ENCODE measurements at places on chromosomes 6 and 20. TPM values are rescaled to one million over a fixed set of nuclear protein-coding genes. Genes with fewer than 3 reads are reported as not detected.

DNA sequence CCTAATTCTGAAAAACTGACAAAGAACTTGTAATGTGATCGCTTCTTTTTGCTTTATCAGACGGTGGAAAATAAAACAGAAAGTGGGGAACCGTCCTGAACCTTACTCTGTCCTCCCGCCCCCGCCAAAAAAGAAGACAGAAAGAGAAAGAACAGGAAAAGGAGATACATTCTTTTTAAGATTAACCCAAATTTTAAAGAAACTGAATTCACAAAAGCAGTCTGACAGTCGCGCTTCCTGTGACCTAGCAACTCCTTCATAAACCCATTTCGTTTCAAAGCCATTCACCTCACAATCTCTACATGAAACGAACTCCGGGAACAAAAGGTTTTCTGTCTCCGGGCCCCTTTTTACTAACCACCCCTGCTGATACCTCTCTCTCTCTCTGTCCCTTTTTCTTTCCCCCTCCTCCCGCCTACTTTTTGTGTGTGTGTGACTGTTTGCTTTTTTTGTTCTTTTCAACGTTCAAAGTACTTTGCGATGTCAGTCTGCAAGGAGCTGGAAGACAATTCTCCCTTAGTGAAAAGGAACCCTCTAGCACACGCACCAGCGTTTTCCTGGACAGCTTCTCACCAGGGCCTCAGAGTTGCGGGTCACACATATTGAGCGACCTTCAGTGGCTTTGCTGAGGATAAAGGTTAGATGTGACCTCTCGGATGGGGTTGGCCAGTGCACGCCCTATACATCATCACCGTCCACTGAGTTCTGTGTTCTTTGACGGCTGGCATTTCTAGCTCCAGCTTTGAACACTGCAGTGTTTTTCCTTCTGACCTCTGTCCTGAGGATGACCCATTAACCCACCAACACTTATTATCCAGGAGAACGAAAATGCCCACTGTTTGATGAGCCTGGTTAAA, 530 bp upstream of the NEDD9 start:
- no peak for DNase-seq

GRCh38 chr6:74103417-74103816, 407.4 kb downstream of the CD109 start:
- no peak for DNase-seq

- DNase-seq: no peak
Measured at GRCh38 chr6:42817907-42818306, 36.1 kb downstream of the BICRAL start.

GRCh38 chr6:52654007-52654406, 16.9 kb upstream of the TMEM14A start:
- no peak for DNase-seq

DNA sequence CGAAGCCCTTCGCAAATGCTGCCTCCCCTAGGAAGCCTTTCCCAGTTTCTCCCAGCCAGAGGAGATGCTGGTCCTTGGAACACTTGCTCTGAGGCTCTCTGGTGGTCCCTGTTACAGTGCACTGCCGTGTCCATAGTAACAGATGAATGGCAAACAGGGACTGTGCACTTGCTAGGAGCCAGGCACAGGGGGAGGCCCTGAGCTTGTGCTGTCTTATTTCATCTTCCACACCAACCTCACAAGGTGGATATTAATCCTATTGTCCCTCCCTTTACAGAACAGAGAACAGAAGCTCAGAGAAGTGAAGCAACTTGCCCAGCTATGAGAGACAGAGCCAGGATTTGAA, 19.0 kb downstream of the SRC start:
- no peak for DNase-seq

The KCNB1 gene
- 2.0 TPM for total RNA-seq

GRCh38 chr20:2688041-2688591, 4.5 kb upstream of the EBF4 start:
- DNase-seq: peak; percentile 51

- DNase-seq: no peak
Measured at GRCh38 chr6:105300090-105300489, 102.8 kb downstream of the PREP start.

The LRFN2 gene
- total RNA-seq: not detected

The COL21A1 gene
- 12.5 TPM for total RNA-seq

GRCh38 chr6:45607798-45608197, 230.1 kb upstream of the SUPT3H start:
- no peak for DNase-seq

The LTA gene
- not detected for total RNA-seq

DNA sequence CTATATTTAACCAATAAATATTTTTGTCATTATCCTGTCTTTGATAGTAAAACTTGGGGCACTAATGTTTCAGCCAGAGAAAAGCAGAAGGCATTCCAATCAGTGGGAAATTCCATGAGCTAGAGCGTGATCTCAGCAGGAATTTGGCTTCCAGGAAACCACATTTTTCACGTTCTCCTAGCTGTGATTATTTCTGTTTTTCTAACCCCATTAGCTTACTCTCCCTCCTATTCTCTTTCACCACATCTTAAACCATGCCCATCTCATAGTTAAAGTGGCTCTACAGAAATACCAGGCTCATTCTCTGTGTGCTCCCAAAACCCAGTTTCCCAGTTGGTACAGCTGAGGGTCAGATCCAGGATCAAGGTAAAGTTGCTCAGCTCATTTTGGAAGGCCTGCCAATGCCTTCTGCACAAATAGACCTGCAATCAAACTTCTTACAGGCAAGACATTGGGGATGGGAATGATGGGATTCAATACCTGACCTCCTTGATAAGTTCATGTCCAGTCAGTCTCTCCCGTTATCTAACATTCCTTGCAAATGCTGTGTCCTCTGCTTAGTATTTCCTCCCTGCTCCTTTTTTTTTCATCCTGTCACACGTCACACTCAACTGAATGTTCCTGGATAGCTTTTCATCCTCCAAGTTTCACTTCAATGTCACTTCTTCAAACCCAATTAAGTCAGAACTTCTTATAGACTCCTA, 33.1 kb upstream of the TMEM30A start:
- no peak for DNase-seq

DNA sequence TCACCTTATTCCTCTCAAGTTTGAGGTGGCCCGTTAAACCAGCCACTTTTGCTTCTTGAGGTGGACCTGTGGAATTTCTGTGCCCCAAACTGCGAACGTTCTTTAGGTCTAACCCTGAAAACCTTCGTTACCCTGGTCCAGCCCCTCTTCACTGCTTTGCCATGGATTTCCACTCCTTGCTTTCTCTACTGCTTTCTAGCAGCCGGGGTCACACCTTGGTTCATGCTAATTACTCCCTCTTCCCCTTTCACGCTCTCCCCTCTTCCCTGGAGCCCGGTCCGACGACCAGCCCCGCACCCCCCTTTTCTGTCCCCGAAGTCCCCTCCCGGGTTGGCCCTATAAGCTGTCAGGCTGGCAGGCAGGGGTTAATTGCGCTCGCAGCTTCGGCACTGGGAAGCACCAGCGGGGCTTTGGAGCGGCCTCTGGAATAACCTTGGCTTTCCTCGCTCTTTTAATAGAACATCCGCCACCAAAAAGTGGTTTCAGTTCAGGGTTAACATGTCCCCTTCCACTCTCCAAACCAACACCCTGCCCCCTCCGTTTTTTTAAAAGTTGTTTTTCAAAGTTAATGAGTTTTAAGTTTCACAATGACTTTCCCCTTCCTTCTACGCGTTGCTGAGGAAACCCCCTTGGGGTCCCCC, 1.4 kb upstream of the HIVEP1 start:
- peak; percentile 79 for DNase-seq

The MYB gene
- total RNA-seq: 0.24 TPM

DNA sequence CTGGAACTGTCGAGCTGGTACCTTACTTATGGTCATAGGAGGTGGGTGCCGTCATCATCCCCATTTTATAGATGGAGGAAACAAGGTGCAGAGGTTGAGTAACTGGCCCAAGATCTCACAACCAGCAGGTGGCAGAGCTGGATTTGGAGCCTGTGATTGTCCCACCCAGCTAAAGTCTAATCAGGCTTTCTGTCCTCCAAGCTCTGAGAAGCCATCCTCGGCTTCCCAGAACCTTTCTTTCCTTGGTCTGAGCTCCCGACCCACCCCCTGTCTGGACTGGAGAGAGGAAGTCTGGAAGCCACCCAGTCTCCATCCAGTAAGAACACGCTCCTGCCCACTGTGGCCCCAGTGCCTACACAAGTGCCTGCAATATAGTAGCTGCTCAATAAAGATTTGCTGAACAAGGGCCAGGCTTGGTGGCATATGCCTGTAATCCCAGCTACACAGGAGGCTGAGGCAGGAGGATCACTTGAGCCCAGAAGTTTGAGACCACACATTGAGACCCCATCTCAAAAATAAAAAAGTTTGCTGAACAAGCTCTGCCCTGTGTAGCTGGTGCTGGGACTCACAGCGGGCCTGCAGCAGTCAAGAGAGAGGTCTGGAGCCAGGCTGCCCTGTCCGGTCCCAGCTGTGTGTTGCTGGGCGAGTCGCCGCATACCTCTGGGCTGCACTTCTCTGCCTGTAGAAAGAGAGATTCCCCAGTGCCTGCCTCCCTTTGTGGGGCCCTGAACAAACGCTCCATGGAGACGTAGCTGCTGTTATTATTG, 32.5 kb upstream of the DLGAP4 start:
- DNase-seq: no peak

DNA sequence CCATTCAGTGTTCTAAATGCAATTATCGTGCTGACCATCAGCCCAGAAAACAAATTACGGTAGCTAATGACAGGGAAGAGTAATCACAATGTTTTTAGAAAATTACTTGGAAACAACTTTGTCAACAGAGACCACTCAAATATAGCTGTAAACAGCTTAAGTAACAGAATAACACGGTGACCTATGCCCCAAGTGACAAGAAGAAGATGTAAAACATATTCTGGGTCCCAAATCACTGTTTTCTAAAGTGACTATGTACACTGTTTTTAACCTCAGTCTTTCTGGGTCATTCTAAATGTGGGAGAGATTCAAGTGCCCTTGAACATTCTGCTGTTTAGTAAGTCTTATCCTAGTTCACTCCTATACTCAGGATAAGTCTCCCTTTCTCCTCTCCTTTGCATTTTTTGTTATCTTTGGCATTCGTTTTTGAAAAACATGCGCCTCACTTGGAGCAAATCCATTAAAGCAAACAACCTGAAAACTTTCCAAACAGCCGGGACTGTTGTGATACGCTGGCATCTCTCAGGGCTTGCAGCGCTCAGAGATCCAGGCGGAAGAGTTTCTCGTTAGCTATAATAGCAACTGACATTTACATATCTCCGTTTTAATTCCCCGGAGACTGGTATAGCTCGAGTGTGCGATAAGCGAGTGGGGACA, 114.5 kb upstream of the SOX4 start:
- DNase-seq: peak; percentile 28

DNA sequence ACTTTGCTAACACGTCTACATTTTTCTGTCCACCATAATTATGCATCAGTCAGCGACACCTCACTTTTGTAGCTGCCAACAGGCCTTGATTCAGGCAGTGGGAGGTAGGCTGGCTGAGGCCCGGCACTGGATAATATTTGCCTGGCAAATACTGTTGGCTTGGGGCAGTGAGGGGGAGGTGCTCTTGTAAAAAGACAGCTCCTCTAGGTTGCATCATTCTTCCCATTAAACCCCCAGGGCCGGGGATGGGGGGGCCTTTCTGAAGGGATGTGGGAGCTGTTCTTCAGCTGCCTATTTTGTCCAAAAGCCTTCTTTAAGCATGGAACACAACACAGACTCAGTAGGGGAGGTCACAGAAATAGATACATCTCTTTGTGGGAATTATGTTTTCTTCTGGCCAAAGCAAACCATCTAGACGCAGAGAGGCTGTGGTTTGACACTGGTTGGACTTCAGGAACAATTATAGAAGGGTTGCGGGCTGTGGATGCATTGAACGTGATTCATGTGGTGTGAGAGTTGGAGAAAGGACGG, 338.3 kb upstream of the NT5E start:
- DNase-seq: peak; percentile 29

The STMND1 gene
- total RNA-seq: not detected

Measured in left cardiac atrium (tissue), 4 donors.